T1000 (cell line): ENCODE measurements at places on chromosomes 2 and 18.

DNA sequence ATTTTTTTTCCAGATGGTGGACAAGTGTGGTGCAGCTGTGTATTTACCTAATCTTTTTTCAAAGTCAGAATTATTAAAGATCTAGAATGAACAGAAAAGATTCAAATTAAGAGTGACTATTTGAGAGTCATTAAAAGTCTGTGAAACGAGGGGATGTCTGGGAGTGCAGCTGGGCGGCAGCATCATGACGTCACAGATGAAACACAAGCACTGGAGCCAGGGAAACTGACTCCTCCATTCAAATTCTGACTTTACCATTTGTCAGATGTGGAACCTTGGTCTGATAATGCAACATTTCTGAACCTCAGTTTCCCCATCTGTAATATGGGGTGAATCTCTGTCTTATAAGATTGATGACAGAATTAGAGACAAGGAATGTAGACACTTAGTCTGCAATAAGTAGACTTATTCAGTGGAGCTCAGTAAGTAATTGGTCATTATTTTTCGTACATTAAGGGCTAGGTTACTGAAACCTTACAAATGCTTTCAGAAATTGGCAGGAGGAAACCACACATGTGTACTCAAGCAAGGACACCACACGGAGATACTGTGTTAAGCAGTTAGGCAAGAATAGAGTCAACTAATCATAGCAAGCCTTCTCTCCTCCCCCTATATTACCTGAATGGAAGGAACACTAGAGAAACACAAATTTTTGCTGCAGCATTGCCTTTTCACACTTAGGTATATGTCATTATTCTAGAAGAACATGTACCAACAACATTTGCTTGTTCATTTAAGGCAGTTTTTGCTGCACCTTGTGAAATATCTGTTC is 27.8 kb upstream of the CXXC1 start:
- DNase-seq: no peak

- DNase-seq: no peak
These were observed 203.6 kb upstream of the GALNT5 start for GRCh38 chr2:157053876-157054275.

GRCh38 chr2:1688161-1688560 is 56.2 kb downstream of the PXDN start:
- no peak for DNase-seq

- DNase-seq: no peak
These were observed 451.7 kb upstream of the SMIM21 start for GRCh38 chr18:75879196-75879595.

DNA sequence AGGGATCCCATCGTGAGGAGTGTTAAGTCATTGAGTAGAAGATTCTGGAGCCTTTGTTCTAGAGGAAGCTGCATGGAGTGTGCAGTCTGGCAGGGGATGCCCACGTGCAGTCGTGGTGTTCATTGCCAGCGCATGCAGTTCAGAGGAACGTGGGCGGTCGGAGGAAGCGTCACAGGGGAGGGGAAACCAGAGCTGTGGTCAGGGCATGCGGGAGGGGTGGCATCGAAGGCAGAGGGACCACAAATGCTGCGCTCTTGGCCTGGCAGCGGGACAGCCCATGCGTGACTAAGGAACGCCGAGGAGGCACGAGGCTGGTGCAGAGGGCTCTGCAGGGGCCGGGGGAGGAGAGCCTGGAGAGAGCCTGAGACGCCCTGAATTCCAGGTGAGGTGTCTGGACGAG is 141.1 kb downstream of the KLHL29 start:
- DNase-seq: no peak
